Stimulated activated CD4-positive, alpha-beta T cell treated with anti-CD3 and anti-CD28 coated beads, Interleukin-2, amount 100 ng/mL, for 24 hours (primary cell): ENCODE measurements at places on chromosomes 12 and 14.

- no peak for DNase-seq
These were observed 161.1 kb downstream of the PPFIA2 start for GRCh38 chr12:81597928-81598604.

- peak; percentile 68 for DNase-seq
These were observed at the start of gene CIDEB for GRCh38 chr14:24307575-24308341. Gene CIDEB (minus strand): TSS chr14:24307977. CDS start chr14:24307858, 119 bp downstream.

DNA sequence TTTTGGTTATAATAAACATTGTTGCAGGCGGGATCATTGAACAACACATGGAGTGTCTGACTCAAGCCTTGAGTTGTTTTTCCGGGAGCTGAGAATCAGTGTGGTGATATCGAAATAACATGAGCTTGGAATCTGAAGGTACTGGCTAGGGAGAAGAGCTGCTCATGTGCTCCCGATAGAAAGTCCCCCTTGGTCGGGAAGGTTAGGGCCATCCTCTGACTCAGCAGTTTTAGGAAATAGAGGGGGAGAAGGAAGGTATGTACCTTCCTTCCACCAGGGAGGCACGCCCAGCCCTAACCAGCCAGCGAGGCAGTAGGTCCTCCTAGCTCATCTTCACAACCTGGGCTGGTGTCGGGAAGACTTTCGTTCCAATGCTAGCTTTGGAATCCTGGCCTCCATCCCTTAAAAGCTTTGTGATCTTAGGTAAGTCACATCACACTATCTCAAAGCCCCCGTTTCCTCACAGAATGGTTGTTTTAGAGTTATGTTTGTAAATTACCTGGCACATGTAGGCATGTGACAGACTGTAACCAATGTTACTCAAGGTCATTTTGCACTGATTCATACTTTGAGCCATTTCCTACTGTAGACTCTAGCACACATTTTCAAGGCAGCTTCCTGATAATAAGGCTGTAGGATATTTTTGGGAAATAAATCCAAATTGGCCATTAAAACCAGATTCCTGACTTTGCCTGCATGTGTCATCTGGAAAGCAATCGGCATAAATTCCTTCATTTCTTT, 1.9 kb upstream of the RAB35 start:
- no peak for DNase-seq

- no peak for DNase-seq
These were observed 21.0 kb upstream of the BTBD6 start for GRCh38 chr14:105227346-105227745.

- no peak for DNase-seq
These were observed 14.4 kb downstream of the NIN start for GRCh38 chr14:50816395-50817047.

DNA sequence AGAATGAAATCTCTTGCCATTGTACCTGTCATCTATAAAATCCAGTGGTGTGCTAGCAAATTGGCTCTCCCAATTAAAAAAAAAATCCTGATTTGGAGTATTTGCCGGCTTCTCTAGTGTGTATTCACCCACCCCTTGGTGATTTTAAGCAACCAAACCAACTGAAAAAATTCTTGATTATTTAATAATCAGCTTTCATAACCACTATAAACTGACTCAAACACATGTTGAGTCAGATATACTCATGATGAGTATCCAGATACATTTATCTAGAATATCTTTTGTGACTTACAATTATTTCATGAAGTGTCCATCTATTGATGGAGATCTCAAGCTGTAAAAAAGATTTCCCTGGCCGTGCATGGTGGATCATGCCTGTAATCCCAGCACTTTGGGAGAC, 205.4 kb downstream of the RASSF9 start:
- no peak for DNase-seq

GRCh38 chr12:2813214-2814185, 1.0 kb downstream of the ITFG2 start:
- peak; percentile 52 for DNase-seq

- no peak for DNase-seq
These were observed 691.4 kb upstream of the TBX3 start for GRCh38 chr12:115375186-115375991.

DNA sequence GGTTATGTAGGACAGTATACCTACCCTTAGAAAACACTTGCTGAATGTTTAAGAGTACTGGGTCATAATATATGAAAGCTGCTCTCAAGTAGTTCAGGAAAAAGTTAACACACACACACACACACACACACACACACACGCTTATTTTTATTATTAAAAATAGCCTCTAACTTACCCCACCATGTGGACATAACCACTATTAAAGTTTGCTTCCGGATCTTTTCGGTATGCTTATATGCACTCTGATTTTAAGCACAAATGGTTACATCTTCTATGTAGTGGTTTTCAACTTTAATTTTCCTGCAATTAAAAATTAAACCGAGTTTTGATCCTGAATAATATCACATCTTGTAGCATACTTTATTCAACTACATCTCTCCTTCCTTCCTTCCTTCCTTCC, 84.9 kb upstream of the TRAF3 start:
- no peak for DNase-seq

GRCh38 chr12:21583587-21583986, 21.1 kb downstream of the GYS2 start:
- DNase-seq: no peak

DNA sequence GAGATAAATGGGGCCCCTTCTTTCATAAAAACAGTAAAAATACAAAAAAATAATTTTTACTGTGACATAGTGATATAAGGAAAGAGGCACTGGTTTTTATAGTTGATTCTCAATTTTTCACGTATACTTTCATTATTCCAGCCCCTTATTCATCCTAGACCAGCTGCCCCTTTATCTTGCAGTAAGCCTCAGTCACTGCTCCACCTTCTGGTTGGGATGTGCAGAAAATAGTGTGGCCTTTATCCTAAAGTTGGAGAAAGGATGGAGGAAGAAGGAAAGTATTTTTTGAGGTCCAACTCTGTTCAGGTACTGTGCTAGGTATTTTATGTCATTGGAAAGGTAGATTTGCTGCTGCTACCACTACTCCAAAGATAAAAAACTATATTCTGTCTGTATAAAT, 172.7 kb downstream of the ANO6 start:
- DNase-seq: no peak

GRCh38 chr12:112664569-112664968, 127.0 kb upstream of the RPH3A start:
- DNase-seq: peak; percentile 9

- no peak for DNase-seq
These were observed 9.6 kb upstream of the EP400 start for GRCh38 chr12:131940141-131940547.

- no peak for DNase-seq
These were observed 92.8 kb downstream of the TRAFD1 start for GRCh38 chr12:112218150-112218549.
